ENCODE measurements at places on chromosomes 7 and 10.

DNA sequence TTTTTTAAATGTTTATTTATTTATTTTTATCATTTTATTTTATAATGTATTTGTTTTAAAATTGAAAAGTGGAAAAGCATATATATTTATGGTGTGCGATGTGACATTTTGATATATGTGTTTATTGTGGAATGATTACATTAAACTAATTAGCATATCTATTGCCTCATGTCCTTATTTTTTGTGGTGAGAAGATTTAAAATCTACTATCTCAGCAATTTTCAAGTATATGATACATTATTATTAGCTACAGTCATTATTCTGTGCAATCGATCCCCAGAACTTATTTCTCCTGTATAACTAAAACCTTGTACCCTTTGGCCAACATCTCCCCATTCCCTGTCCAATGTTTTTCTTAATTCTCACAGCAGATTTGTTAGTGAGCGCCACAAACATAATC is 115.6 kb upstream of the SHH start:
- no peak for DNase-seq

DNA sequence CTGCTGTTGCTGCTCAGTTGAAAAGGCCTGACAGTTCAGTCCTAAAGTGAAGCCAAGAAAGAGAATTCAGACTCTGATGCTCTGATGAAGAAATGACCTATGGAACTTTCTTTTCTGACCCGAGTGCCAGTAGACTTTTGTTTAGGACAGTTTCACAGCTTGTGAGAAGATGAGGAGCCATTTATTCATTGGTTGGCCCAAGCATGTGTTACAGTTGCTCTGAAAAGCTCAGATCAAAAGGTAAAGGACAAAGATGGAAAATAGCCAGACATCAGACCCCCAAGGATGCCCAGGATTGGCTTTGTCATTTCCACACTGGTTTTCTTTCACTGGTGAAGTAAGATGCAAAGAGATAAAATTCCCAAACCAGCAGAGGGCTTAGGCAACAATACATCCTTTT is 149.3 kb upstream of the STK17A start:
- no peak for DNase-seq

DNA sequence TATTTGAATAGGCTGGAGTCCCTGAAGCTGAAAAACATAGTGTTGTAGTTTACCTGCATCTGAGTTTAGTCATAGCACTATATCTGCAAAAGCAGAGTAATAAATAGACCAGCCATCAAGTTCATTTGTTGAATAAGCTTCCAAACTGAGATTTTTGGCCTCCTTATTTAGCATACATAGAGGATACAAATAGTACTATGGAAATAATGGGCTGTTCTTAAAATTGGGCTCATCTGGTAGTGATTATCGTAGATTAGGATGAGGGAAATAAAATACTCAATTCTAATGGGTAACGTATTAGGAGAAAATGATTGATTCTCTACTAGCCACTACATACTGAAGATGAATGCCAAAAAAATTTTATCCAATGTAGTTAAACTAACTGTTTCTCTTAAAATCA is 41.4 kb upstream of the TMEM196 start:
- no peak for DNase-seq

DNA sequence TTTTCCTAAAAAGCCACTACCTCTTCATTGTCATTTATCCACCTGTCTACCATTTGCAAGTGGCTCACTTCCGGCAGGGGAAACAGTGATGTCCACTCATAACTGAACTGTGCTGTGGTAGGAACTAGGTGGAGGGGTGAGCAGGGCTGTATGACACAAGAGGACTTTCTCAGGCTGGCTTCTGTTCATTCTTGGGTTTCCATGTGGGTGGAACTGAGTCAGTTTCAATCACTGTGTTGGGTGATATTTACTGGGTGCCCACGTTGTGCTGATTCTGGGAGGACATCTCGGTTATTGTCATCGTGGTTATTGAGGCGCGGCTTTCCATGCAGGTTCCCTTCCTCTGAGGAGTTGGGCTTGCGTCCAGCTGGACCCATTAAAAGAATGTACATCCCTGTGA is 38.8 kb downstream of the RAMP3 start:
- peak; percentile 57 for DNase-seq

GRCh38 chr7:155813546-155814315 is 1.5 kb upstream of the SHH start:
- no peak for DNase-seq

- peak; percentile 46 for DNase-seq
Observed at GRCh38 chr10:124244256-124244877, 151.0 kb upstream of the CHST15 start.

All from coronary artery (tissue), 2 donors.